Myocyte (in vitro differentiated cells): ENCODE measurements at places on chromosomes 1 and 21. TPM values are rescaled to one million over a fixed set of nuclear protein-coding genes. Genes with fewer than 3 reads are reported as not detected.

DNA sequence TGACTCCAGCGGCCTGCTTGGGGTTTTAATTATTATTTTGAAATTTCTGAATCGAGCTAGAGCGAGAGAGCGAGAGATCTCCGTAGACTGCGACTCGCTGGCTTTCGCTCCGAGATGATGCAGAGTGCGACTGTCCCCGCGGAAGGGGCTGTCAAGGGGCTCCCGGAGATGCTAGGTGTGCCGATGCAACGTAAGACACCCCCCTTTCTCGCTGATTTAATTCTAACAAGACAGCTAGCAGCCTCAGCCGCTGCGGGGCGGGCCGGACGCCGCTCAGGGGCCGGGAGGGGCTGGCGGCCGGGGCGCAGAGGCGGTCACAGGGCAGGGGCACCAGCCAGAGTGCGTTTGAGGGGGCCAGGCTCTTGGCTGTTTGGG is 339 bp downstream of the LHX4 start:
- DNase-seq, result no peak

Gene C1QC
- not detected in 2 replicates for total RNA-seq

Gene ZNF326
- 4.3 and 7.2 TPM in 2 replicates for total RNA-seq

- peak; percentile 48 for DNase-seq
Measured at GRCh38 chr1:3352299-3352951, 102.0 kb upstream of the ARHGEF16 start.

DNA sequence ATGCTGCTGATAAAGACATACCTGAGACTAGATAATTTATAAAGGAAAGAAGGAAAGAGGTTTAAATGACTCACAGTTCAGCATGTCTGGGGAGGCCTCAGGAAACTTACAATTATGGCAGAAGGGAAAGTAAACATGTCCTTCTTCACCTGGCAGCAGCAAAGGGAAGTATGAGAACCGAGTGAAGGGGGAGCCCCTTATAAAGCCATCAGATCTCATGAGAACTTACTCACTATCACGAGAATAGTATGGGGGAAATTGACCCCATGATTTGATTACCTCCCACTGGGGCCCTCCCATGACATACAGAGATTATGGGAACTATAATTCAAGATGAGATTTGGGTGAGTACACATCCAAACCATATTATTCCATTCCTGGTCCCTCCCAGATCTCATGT is 154.4 kb downstream of the FASLG start:
- DNase-seq, result no peak
